ENCODE measurements at places on chromosomes 6 and 20. TPM values are rescaled to one million over a fixed set of nuclear protein-coding genes. Genes with fewer than 3 reads are reported as not detected.

C6orf62 gene
- 64.9 TPM for total RNA-seq

MLIP gene
- total RNA-seq, result not detected

ZFP57 gene
- total RNA-seq, result not detected

GMPR gene
- total RNA-seq, result 2.4 TPM

NNAT gene
- not detected for total RNA-seq

PKHD1 gene
- not detected for total RNA-seq

EFCAB8 gene
- not detected for total RNA-seq

POU3F2 gene
- total RNA-seq, result 1.6 TPM

SLC17A2 gene
- not detected for total RNA-seq

HLA-DOA gene
- not detected for total RNA-seq

DEFB124 gene
- total RNA-seq, result not detected

TFAP2A gene
- total RNA-seq, result 1.8 TPM

GRCh38 chr6:156842598-156843250 is 65.5 kb downstream of the ARID1B start:
- no peak for DNase-seq

GRCh38 chr6:21039926-21040325 is 505.7 kb downstream of the CDKAL1 start:
- no peak for DNase-seq

DNA sequence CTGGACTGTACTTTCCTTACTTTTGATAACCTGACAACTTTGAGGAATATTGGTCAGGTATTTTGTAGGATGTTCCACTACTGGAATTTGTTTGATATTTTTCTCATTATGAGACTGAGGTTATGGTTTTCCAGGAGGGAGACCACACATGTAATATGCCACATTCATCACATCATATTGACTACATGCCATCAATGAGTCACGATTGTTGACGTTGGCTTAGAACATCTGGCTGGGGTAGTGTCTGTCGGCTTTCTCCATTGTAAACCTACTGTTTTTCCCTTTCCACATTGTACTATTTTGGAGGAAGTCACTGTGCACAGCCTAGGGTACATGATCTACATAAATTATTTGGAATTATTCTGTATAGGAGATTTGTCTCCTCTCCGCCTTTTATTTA is 1.4 kb upstream of the STX11 start:
- DNase-seq, result no peak

GRCh38 chr6:105161421-105161820 is 18.4 kb downstream of the POPDC3 start:
- no peak for DNase-seq

DNA sequence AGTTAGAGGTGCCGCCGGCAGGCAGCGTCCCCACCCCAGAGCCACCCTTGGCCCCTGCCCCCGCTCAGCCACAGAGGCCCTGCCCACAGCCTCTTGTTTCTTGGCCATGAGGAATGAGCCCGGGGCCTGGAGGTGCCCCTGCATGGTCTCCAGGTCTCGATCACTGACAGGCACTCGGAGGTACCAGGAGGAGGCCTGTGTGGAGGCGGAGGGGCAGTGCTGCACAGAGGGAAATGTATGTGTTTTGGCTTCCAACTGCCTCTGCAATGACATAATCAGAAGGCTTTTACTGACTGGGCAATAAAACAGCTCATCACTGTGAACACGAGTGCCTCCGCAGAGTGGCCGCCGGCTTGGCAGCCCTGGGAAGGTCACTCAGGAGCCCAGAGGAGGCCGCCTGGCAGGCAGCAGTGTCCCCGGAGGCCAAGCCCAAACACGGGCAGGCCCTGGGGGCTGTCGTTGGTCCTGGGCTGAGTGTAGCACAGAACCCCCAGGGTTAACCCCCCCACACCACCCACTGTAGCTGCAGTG is 61.1 kb upstream of the GATA5 start:
- no peak for DNase-seq

GRCh38 chr6:2432292-2432691 is 186.9 kb upstream of the GMDS start:
- DNase-seq, result peak; percentile 80

GRCh38 chr20:37417617-37418467 is 71.9 kb downstream of the SRC start:
- peak; percentile 22 for DNase-seq

- DNase-seq, result no peak
Observed at GRCh38 chr6:130215526-130215925, 7.2 kb downstream of the SAMD3 start.

DNA sequence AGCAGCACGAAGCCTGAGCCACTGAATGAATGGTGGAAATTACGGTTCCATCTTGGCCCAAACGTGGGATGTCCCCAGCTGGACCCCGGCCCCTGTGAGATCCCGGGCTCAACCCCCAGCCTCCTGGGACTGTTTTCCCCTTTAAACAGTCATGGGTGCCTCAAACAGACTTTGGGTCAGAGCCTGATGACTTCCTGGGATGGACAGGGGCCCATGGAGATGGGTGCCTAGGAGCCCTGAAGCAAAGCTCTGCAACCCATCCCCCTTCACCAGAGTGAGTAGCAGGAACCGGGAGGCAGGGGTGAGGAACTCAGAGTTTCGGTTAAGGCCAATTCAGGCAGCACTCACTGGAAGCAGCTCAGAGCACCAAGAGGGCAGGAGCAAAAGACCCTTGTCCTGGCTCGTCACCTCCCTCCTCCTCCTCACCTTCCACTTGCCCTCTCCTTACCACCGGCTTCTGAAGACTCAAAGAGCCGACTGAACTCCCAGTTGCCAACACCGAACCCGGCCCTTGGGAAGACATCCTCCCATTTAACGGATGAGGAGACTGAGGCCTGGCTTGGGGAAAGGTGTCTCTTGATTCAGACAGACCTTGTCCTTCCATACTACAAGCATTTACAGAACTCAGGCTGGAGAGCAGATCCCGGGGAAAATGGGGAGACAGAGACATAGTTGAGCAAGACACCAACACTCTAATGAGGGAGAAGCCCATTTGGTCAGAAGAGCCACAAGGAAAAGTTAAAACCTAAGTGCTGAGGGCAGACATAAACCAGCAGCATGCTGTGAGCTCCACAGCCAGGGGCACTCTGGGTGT is 14.9 kb upstream of the TLDC2 start:
- DNase-seq, result no peak

- DNase-seq, result no peak
Observed at GRCh38 chr6:70834520-70834919, 122.3 kb downstream of the B3GAT2 start.

DNA sequence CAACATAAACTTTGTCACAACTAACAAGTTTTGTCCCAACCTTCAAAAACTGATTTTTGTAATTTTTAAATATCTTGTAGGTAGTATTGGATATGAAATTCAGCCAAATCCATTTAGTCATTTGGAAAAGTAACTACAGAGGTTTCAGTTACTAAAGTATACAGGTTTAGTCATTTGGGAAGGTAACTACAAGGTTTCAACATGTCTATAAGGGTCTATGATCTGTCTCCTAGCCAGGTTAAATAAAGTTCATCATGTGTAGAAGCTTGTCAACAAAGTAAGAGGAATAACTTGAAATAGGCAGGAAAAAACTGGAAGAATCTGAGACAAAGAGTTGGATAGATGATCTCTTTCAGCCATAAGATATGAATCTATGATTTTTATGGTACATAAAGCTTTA is 229.8 kb downstream of the COL12A1 start:
- no peak for DNase-seq

DNA sequence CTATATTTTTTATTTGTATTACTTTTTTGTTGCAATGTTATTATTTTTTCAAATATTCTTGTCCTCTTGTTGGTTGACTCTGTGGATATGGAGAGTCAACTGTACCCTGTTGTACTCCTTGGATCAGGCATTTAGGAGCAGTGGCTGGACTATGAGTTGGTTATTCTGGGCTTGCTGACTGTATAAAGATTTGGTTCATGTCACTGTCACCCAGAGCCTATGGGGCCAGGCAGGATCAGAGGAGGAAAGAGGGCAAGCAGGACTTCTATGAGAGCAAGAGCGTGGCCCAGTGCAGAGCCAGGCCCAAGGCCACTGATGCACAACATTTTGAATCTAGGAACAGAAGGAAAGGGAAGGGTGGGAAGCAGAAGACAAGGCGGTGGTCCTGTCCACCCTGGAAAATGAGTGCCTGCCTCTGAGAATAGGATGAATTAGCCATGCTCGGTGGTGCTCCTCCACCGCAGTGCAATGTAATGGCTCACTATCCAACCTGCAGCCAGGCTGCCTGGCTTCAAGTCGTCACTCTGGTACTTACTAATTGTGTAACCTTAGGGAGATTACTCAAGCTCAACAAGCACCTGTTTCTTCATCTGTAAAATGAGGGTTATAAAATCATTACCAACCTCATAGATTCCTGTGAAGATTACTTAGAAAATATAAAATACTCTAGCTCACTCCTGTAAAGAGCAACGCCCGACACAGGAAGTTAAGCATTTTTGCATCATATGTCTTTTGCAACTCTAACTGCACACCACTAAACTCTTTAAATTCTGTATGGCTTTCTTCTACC is 192.1 kb downstream of the KCNQ5 start:
- DNase-seq, result no peak

DNA sequence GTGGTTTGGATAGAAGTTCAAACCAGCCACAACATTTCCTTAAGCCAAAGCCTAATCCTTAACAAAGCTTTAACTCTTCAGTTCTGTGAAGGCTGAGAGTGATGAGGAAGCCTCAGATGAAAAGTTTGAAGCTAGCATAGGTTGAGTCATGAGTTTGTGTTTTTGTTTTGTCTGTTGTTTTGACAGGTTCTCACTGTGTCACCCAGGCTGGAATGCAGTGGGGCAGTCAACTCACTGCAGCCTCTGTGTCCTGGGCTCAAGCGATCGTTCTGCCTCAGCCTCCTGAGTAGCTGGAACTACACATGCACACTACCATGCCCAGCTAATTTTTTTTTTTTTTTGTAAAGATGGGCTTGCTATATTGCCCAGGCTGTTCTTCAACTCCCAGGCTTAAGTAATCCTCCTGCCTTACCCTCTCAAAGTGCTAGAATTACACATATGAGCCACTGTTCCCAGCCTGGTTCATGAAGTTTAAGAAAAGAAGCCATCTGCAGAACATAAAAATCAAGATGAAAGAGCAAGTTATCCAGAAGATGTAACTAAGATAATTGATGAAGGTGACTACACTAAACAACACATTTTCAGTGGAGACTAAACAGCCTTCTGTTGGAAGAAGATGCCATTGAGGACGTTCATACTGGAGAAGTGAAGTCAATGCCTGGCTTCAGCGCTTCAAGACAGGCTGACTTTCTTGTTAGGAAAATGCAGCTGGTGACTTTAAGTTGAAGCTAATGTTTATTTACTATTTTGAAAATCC is 96.2 kb downstream of the SMAP1 start:
- DNase-seq, result no peak

DNA sequence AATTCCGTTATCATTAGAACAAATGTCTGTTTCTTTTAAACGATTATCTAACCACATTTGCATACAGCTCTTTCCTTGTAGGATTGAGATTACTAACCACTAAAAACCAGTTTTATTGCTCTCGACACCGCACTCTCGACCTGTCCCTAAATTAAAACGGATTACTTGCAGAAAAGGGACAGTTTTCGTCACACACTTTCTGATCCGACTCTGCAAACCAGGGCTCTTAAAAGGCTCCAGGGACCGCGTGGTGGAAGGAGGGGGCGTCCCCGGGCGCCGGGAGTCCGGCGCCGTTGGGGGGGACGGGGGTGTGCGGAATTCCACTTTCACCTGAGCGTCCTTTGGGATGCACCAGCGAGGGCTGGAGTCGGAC is 731 bp downstream of the MAK start:
- no peak for DNase-seq

- no peak for DNase-seq
Observed at GRCh38 chr6:72639920-72640614, 18.2 kb downstream of the KCNQ5 start.

DNA sequence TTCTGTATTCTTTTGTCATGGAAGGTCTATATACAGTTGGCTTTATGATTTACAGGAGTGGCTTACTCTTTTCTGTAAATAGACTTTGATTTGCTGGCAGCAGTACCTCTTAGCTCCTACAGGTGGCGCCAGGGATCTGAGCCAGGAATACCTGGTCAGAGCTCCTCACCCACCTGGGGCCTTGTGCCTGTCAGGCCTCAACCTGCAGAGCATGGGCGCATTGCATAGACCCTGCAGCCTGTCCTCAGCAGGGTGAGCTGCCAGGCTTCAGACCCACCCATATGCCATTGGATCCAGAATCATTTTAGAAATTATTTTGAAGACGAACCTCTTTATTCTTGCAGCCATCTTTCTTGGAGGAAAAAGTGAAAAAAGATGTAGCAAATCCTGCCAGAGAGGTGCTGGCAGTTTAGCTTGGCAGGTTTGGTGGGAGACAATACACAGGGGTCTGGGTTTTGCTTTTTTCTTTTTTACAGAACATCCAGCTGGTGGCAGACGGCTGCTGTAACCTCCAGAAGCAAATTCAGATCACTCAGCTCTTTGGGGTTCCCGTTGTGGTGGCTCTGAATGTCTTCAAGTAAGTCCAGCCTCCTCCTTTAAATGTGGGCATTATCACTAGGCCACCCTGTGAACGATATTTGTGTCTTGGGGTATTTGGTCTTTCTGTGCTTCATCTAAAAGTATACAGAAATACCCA is 149.1 kb downstream of the MTHFD1L start:
- DNase-seq, result peak; percentile 66

DNA sequence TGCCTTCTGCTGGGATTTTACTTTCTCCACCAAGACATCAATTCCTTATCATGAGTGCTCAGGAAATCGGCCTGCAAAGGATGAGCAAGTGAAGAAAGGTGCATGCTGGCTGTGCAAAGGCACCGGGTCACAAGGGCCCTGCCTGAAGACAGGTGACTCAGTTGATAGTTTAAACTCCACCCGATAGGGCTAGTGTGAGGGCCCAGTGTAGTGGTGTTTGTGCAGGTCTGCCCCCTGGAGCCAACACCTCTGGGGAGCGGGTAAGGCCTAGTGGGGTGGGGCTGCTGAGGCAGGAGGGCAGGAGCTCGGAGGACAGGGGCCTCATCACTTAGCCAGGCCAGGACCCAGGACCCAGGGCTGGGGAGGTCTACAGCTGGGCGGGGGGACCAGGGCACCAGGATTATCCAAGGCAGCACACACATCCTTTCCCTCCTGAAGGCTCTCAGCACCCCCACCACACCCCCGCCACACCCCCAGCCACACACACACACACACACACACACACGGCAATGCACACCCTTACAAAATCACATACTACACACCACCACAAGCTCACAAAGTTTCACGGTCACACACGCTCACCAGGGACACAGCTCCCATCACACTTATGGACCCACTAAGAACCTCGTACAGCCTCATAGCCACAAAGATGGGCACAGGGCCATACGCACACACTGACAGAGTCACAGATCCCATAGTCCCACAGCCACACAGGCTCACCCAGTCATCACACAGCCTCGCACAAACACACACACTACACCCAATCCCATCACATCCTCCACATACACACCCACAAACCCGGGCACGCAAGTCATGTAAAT is 75.4 kb downstream of the GRM4 start:
- DNase-seq, result no peak

GRCh38 chr6:158321960-158322359 is 9.7 kb downstream of the TULP4 start:
- peak; percentile 14 for DNase-seq

GRCh38 chr6:44058617-44059358 is 68.5 kb downstream of the MRPL14 start:
- peak; percentile 99 for DNase-seq

- DNase-seq, result no peak
Observed at GRCh38 chr6:145904868-145905267, 59.3 kb downstream of the SHPRH start.

Data from HT1080 (cell line).